ENCODE measurements at places on chromosomes 3 and 15.

- peak; percentile 87 for DNase-seq
Measured at GRCh38 chr3:189233225-189233858, 61.6 kb downstream of the TPRG1 start.

DNA sequence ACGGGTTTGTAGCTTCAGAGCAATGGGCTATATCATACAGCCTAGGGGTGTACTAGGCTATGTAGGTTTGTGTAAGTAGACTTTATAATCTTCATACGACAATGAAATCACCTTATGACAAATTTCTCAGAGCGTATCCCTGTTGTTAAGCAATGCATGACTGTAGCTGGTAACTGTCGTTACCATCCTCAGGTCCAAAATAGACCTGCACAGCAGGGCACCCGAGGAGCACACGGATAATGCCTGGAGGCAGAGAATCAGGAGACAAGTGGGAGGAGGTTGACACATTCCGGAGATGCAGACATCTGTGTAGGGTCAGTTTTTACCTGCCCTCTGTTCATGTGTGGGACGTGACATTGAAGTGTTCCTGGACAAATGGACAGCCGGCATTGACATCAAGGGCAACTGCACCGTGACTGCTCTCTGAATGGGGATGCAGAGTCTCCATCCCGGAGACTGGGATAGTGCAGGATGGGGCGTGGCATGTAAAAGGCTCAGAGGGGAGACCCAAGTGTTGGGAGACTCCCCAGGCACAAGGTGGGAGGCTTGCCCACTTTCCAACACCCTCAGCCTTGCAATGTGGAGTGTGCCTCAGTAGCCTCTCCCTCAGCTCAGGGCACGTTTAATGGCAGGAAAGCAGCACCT lies 45.9 kb upstream of the PGPEP1L start:
- no peak for DNase-seq

DNA sequence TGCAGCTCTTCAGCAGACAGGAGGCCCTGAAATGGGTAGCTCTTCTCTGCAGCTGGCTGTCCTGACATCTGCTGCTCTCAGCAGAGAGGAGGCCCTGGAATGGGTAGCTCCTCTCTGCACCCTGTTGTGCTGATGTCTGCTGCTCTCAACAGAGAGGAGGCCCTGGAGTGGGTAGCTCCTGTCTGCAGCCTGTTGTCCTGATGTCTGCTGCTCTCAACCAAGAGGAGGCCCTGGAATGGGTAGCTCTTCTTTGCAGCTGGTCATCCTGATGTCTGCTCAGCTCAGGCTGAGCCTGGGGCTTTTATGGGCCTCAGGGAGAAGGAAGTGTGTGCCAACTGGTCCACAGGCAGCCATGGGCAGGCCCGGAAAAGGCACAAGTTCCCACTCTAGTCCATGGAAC lies 66.6 kb downstream of the PIK3CB start:
- no peak for DNase-seq

DNA sequence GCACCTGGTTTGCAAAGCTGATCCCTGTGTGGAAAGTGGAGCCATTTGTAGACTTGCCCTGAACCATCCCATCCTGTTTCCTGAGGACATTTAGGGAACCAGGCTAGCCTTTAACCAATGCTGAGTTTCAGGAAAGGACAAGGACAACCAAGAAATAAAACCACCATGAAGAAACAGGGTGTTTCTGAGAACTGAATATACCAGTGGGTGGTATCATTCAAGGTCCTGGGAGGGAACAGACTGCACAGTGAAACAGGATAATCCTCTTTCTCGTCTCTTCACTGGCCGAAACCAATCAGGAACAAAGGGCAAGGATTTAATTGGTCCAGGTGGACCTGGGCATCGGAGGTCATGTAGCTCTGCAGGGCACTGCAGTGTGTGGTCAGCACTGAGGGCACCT lies 21.8 kb downstream of the ZNF860 start:
- no peak for DNase-seq

DNA sequence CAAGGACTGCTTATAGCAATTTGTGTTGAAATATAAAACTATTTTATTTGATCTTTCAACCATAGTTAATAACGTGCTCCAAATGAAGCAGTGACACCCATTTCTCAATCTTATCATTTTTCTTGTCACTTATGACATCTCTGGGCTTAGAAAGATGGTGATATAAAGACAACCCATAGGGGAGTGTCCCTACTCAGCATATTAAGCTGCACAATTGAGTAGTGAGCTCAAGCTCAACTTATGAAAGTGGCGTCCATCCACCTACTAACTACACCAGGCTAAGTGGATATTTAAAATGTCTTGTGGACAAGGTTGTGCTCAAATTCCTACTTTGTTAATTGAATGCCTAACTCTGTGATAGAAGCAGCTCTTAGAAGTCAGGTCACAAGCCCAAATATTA lies 46.7 kb downstream of the SLC9C1 start:
- no peak for DNase-seq

DNA sequence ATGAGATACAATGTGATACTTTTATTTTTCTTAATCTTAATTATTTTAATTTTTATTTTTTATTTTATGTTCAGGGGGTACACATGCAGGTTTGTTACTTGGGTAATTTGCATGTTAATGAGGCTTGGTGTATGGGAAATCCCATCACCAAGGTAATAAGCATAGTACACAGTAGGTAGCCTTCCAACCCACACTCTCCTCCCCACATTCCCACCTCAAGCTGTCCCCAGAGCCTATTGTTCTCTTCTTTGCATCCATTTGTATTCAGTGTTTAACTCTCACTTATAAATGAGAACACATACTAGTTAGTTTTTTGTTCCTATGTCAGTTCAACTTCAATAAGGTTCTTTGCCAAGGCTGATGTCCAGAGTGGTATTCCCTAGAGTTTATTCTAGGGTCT lies 1375.4 kb downstream of the NSUN3 start:
- no peak for DNase-seq

DNA sequence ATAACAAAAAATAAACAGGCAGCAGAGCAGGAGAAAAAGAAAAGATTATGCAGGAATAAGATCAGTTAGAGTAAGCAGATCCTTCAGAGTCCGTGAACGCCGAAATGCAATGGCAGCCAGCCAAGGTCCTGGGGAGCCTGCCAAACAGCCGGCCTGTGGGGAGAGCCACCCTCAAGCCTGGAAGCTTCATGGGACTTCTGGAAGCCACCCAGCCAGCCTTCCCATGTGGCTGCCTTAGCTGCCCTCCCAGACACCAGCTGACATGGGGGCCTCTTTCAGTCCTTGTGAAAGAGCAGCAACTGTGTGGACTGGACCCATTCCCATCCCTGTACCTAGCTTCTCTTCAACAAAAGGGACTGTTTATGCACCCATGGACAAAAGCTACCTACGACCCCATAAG lies 64.9 kb upstream of the RAD18 start:
- DNase-seq, result no peak

DNA sequence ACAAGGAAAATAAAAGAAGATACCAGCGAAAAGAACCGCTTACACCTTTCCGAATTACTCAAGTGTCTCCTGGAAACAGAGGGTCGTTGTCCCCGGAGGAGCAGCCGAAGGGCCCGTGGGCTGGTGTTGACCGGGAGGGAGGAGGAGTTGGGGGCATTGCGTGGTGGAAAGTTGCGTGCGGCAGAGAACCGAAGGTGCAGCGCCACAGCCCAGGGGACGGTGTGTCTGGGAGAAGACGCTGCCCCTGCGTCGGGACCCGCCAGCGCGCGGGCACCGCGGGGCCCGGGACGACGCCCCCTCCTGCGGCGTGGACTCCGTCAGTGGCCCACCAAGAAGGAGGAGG lies 325 bp downstream of the ALCAM start:
- no peak for DNase-seq

DNA sequence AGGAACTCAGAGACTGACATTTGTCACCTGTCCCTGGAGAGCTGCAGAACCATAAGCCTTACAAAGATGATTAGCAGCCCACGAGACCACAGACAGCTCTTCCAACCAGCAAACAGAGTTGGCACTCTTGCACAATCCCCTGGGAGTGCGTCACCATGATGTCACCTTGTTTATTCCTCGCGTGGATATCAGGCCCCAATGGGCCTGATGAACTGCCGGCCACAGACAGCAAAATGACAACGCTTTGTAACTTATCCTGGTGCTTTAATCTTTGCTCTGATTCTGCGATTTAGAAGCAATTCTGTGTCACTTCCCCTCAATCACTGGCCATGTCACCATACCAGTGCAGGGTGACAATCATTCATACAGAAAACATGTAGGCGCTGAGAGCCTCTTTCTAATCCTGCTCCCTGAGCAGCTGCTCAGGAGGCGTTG lies 89.2 kb downstream of the TAMM41 start:
- DNase-seq, result no peak

- DNase-seq, result peak; percentile 6
Measured at GRCh38 chr15:47961401-47962090, 159.2 kb upstream of the SLC24A5 start.

GRCh38 chr3:70933105-70933810 lies 620.8 kb upstream of the MDFIC2 start:
- no peak for DNase-seq

GRCh38 chr15:66982250-66982649 lies 83.2 kb upstream of the SMAD3 start:
- no peak for DNase-seq

DNA sequence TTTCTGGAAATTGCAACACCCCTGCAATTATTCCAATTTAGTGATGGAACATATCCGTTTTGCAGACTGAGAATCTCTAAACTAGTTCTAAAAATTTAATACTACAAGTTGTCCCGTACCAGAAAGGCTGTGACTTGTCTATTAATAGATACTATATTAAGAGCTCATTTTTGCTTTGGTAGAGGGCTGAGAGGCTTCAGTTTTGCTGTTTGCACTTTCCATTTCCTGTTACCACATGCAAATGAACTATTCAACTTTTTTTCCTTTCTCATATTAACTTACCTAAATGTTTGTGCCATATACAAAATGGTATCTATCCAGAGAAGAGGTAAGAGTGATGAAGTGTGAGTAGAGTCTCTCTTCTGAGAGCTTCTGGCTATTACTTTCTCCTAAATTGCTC lies 101.5 kb upstream of the CRBN start:
- DNase-seq, result no peak

- DNase-seq, result no peak
Measured at GRCh38 chr3:14137004-14137403, 12.2 kb downstream of the TMEM43 start.

DNA sequence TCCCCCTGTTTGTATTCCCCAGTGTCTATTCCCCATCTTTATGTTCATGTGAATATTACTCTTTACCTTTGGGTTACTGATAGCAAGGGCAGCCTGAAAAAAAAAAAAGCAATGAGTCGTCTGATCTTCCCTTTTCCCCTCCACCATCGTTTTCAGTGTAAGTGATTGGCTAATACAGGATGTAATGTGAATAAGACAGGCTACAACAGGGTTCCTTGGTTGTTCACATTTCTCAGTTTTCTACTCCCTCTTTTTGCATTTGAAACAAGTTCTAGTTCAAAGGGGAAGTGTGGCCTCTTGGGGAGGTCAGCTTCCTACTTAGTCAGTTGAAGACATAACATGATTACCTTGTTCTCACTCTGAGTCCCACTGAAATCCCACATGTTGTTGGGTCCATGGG lies 278.0 kb upstream of the TRIM42 start:
- no peak for DNase-seq

DNA sequence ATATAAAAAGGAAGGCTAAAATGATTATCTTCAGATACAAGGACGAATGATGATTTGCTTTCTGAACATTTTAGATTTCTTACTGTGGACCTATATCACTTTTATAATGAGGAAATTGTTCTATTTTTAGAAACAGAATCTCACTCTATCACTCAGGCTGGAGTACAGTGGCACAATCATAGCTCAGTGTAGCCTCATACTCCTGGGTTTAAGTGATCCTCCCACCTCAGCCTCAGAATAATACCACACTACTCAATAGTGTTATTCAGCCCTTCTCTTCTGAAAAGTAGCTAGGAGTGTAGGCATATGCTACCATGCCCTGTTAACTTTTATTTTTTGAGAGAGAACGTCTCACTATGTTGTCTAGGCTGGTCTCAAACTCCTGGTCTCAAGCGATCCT lies 15.8 kb downstream of the DNAJC13 start:
- DNase-seq, result no peak

GRCh38 chr3:9180764-9181117 lies 68.7 kb downstream of the SRGAP3 start:
- DNase-seq, result no peak

GRCh38 chr15:54582863-54583643 lies 604.8 kb downstream of the UNC13C start:
- DNase-seq, result no peak

DNA sequence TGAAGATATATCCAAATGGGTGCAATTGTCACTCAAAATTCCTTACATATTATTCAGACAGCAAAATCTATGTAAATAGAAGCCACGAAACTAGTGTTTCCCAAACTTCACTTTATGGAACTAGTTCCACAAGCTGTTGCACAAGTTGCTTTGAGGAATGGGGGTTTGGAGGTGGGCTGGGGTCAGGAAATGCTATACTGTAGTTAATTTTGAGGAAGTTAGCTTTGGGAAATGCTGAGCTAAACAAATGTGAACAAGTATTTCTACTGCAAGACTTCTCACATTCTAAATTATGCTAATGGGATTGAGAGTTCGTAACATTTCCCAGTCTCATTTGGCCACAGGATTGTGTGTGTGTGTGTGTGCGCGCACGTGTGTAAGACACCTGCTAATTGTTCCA lies 28.7 kb upstream of the SAMMSON start:
- DNase-seq, result no peak

DNA sequence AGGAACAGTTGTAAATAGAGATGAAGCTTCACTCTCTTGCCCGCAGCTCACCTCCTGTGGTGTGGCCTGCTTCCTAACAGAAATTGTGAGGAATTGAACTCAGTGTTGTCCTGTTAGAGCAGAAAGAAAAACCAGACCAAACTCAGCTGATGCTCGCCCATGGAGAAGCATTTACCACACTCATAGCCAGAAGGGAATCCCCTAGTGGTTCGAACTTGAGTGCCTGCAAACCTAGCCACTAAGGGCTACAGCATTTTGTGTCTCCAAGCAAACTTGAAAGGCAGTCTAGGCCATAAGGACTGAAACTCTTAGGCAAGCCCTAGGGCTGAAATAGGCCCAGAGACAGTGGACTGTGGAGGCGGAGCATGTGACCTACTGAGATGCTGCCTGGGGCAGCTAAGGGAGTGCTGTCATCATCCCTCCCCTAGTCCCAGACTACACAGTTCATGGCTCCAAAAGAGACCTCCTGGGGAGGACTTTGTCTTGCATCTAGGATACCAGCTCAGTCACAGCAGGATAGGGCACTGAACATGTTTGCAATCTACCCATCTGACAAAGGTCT lies 44.5 kb upstream of the MCTP2 start:
- no peak for DNase-seq

- DNase-seq, result no peak
Measured at GRCh38 chr3:12265508-12265907, 23.4 kb upstream of the PPARG start.
